EH (cell line): ENCODE measurements at places on chromosomes 3 and 15.

GRCh38 chr15:42110367-42110766, 16.0 kb upstream of the PLA2G4D start:
- DNase-seq = no peak

GRCh38 chr3:60584250-60584649, 667.0 kb downstream of the FHIT start:
- DNase-seq = peak; percentile 78

- no peak for DNase-seq
These were observed 7.5 kb downstream of the MYNN start for GRCh38 chr3:169780742-169781141.

GRCh38 chr15:39239562-39239961, 341.3 kb upstream of the THBS1 start:
- DNase-seq = peak; percentile 86

- peak; percentile 89 for DNase-seq
These were observed 20.6 kb downstream of the FAN1 start for GRCh38 chr15:30924353-30924752.

- peak; percentile 18 for DNase-seq
These were observed 145.2 kb downstream of the SSR3 start for GRCh38 chr3:156409694-156410093.

DNA sequence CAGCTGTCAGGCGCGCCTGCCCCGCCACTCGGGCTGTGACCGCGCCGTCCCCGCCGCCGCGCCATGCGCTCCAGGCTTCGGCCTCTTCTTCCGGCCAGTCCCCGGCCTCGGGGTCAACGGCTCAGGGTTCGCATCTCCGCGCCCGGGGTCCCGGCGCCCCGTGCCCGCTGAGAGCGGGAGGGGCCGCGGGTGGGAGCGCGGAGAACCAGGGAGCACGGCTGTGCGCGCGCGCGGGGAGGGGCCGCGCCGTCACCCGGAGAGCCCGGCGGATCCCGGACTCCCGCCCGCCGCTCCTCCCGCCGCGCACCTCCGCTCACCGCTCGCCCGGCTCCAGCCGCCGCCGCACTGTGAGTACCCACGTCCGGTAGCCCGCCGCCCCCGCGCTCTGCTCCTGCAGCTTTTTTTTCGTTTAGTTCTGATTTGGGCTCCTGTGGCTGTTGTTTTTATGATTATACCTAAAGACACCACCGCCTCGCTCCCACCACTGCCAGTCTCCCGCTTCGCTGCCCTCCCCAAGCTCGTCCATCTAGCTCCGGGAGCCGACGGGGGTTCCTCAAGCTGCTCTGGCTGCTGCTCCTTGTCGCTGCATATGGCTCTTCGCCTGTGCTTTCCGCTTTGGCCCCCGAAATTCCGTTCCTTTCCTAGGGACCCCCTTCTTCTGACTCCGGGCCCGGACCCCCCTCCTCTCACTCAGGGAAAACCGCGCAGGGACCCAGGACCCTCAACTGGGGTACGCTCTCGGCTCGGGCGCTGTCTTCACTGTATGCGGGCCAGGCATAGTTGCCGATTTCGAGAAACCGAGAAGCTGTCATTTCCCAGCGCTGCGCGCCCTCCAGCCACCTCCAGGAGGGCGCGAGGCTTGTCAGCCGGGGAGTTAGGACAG, 1.8 kb upstream of the SKOR1 start:
- no peak for DNase-seq

DNA sequence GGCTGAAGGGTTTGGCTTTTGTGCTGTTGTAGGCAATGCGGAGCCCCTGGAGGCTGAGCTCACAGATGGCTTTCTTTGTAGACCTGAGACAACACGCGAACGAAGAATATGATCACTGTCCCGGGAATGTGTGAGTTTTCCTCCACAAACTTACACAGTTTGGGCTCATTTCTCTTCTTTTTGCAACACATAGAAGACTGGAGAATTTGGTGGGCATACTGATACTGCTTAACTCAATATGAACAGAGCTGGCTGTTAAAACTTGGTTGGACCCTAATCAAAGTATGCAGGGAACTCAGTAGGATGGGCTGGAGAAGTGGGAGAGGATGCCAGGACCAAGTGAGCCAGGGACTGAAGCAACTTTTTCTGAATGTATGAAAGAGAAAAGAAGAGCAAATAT, 12.2 kb upstream of the RFC4 start:
- no peak for DNase-seq

GRCh38 chr3:191372122-191372521, 41.8 kb upstream of the UTS2B start:
- no peak for DNase-seq

DNA sequence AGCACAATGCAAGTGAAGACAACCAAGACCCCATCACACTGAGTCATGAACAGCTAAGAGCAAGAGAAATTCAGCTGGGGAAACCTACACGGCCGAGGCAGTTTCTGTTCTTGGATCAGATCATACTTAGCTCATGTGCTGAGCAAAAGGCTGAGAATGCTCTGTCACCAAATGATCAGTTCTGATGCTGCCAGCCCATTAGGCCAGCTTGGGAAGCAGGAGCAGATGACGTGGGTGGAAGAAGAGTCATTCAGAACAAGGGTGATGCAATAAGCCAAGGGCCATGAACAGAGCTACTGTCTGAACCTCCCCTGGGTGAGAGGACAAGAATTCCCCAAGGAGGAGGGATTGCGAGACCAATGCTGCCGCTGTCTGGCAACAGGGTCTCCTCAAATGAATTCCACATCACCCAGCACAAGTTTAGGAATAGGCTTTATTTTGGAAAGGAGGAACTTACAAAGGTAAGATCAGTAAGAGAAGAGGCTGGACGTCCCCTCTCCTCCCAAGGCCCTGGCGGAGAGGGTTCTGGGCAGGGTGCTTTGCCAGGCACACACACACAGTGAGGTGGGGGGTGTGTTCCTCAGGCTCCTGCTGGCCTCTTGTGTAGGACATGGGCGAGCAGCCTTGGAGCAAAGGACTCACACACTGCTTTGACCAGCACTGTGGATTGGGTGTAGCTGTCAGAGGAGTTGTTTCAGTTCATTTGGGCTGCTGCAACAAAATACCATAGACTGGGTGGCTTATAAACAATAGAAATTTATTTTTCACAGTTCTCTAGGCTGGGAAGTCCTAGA, 65.6 kb upstream of the CTXND1 start:
- peak; percentile 95 for DNase-seq

- no peak for DNase-seq
These were observed 27.0 kb upstream of the UBE3A start for GRCh38 chr15:25465835-25466234.
